DMS153 (cell line): ENCODE measurements at places on chromosomes 2 and 18.

DNA sequence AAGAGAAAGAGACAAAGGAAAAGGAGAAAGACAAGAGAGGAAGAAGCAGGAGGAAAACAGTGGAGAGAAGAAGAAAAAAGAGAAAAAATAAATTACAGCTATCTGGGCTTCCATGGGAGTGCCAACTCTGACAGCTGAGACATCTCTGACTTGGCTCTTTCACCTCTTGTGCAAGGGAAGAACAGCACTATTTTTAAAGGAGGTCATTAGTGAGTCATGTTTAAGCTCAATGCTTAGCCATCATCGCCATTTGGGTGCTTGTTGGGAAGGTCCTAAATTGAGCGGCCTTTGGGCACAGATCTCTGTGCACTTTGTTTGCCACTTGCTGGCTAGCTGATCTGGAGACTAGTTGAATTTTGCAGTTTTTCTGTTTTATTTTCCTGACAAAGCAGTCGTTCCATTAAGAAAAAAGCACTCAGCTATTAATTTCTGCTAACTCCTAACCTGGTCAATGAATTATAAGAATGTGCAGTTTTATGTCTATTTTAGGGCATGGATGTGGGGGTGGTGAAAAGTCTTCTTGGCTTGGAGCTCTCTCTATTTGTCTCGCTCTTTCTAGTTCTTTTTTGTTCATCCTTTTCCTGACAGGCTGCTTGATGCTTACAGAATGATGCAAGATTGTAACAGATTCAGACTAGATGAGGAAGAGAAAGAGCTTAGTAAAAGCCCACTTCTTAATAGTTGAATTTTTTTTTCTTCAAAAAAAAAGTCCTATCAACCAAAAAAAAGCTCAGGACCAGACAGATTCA, 231.5 kb downstream of the SLC8A1 start:
- no peak for DNase-seq

DNA sequence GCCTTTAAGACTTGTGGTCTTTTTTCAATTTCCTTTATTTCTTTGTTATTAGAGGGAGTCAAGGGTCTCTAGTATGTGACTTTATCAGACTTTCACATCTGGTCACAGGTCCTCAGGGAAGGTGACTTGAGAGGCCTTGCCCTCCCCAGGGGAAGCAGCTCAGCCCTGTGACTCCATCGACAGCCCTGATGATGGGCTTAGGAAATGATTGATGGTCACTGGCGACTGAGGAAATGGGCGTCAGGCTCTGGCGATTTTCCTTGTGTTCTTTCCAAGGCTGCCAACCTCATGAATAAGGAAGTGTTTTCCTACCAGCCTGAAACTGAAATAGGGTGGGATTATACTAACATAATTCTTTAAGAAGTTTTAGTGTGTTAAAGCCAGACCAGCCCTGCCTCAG, 21.1 kb downstream of the SERPINE2 start:
- DNase-seq: no peak

- no peak for DNase-seq
Observed at GRCh38 chr18:79682894-79683625, 3.5 kb downstream of the CTDP1 start.

GRCh38 chr2:219570194-219570923, 980 bp downstream of the OBSL1 start:
- no peak for DNase-seq

GRCh38 chr18:26875040-26875654, 9.6 kb upstream of the AQP4 start:
- DNase-seq: no peak

DNA sequence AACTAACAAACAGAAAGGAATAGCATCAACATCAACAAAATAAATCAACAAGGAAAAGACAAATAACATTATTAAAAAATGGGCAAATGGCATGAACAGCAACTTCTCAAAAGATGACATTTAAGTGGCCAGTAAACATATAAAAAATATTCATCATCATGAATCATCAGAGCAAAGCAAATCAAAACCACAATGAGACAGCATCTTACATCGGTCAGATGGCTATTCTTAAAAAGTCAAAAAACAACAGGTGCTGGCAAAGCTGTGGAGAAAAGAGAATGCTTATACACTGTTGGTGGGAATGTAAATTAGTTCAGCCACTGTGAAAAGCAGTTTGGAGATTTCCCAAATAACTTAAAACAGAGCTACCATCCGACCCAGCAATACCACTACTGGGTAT, 327.1 kb downstream of the CMPK2 start:
- DNase-seq: no peak

- no peak for DNase-seq
Observed at GRCh38 chr2:164781394-164781793, 60.2 kb downstream of the COBLL1 start.

DNA sequence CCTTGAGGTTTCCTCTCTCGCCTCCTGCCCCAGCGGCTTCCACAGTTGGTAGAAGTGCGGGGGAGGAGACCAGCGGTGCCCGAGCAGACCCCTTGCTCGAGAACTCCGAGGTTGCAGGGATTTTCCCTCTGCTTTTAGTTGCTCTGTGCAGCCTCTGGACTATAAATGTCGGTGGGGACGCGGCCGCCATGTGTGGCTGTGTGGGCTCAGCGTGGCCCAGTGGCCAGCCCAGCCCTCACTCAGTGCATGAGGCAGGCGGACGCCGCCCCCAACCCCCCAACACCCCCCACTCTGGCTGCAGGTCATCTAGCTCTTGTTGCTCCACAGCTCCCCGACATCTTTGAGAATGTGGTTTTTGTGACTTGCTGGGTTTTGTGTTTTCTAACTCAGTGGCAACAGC, 15.3 kb upstream of the D2HGDH start:
- DNase-seq: no peak

DNA sequence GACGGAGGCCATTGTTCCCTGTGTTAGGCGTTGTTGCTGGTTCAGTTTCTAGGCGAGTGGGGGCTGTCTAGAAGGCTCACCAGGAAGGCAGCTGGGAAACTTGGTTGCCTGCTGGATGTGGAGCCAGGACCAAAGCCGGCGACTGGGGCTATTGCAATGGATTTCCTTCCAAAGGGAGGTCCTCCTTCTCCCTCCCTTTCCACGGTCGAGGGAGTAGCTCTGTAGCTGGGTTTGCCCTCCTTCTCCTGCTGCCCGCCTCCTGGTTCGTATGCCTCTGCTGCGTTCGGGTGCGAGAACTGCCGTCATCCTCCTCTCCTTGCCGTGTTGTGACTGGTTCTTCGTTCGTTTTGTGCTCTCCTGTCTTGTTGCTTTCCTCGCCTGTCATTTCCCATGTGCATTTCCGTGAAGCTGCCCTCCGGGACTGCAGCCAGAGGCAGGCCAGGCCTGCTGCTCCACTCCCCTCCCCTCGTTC, 203.4 kb downstream of the NEDD4L start:
- DNase-seq: peak; percentile 50

DNA sequence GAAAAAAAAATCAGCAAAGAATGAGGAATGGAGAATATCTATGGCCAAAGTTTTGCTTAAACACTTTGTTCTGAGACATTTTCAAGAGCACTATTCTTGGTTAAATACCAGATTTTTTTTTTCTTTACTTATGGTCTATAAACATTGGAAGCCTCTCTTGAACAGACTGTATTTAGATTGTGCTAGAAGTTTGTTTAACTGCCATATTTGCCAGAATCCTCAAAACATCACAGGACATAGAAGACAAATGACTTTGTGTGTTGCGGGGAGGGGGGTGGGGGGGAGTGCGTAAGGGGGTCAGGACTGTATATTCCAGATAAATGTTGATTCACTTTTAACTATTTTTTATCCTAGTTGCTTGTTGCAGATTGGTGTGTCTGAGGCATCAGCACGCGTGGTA, 262.0 kb downstream of the MEIS1 start:
- no peak for DNase-seq

DNA sequence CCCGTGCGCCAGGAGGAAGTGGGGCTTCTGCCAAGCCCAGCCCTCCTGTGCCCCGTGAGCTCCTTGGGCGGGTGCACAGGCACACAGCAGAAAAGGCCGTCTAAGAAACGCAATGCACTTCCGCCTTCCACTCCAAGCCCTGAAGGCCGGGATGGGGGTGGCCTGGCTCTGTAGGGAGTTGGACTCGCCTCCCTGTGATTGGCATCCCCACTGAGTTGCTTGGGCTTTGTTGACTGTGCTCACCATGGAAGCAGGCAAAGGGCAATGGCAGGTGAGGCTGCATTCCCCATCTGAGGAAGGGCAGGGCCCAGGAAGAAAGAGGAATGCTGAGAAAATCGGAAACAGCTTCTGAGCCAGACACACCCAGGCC, 66.8 kb downstream of the CRACDL start:
- DNase-seq: peak; percentile 96

- DNase-seq: no peak
Observed at GRCh38 chr2:231929961-231930592, 3.9 kb upstream of the NPPC start.

- DNase-seq: no peak
Observed at GRCh38 chr2:226215902-226216503, 583.6 kb downstream of the IRS1 start.

GRCh38 chr2:208306291-208306690, 40.2 kb downstream of the PIKFYVE start:
- DNase-seq: no peak

DNA sequence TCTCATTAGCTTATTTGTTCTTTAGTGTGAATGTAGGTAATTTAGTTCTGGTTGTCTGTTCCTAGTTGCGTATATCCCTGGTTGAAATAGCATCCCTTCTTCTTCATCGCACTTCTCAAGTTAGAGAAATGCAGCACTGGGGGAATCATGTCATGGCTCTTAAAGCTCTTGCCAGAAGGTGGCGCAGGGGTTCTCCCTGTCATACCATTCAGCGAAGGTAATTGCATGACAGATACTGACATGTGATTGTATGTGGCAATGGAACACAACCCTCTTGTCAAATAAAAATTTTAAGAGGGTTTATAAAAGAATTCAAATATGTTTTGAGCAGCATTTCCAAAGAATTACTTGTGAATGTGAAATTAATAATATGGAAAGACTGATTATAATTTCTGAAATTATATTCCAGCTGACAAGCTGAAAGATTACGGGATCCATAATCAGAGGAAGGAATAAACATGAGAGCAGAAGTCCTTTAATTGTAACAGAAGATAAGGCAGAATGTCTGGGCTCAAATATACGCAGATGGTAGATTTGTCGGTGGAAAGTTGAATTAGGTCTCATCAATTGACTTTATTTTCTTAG, 411.7 kb downstream of the DSEL start:
- DNase-seq: no peak

DNA sequence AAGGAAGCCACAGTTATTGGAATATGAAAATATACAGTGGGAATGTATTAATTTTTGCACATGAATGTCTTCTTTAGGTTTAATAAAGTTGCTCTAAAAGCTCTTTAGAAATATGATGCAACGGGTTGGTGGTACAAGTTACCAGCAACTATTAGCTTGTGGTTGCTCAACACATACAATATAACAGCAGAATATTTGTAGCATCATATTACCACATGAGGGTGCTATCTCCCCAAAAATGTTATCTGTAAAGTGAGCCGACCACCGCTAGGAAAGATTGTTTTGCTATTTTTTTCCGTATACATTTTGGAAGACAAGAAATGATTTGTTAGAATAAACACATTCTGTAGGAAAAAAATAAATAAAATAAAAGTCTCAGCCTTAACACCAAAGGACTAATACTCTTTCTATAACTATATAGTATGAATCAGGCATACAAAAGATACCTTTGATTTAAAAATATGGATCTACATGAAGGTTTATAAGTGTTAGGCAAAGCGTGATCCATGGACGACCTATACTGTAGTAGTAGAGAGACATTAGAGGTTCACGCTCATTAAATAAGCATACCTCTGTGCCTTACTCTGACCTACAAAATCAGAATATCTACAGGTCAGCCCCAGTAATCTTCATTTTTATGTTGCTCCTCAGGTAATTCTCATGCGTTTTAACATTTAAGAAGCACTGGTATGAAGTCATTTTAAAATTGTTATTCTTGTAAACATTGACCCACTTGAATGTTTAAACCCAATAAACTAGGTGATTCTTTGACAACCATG, 1110.6 kb upstream of the ACVR2A start:
- DNase-seq: peak; percentile 57

DNA sequence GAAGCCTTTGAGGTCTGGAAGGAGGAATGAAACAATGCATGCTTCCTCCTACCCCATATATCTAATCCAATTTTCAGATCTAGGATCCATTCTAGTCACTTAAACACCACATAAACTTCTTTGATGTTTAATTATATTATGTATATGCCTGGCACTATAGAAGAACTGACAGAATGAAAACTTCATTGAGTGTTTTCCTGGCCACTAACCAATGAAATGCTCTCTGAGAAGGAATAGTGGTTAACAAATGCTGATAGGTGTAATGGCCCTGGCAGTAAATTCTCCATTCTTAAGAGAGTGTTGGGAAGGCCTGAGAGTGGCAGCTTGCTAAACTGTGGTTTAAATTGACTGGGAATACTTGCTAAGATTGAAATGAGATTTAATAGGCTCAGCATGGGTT, 710.0 kb downstream of the LRRTM4 start:
- DNase-seq: no peak

DNA sequence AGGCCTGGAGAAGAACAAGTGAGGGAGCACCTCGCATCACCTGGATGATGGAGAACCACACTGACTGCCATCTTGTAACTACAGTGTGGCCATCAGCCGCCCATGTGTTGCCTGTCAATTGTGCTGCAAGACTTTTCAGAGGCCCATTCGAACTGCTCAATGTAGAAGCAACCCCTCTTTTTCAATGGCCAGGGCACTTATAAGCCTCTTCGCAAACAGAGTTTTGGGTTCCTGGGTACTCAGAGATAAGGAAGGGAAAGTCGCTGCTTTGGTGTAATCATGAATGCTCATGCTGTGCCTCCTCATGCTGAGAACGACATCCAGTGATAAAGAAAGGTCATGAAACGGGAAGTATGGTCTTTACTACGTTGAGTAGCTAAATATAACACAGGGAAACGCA, 143.9 kb upstream of the SLC39A10 start:
- DNase-seq: no peak

DNA sequence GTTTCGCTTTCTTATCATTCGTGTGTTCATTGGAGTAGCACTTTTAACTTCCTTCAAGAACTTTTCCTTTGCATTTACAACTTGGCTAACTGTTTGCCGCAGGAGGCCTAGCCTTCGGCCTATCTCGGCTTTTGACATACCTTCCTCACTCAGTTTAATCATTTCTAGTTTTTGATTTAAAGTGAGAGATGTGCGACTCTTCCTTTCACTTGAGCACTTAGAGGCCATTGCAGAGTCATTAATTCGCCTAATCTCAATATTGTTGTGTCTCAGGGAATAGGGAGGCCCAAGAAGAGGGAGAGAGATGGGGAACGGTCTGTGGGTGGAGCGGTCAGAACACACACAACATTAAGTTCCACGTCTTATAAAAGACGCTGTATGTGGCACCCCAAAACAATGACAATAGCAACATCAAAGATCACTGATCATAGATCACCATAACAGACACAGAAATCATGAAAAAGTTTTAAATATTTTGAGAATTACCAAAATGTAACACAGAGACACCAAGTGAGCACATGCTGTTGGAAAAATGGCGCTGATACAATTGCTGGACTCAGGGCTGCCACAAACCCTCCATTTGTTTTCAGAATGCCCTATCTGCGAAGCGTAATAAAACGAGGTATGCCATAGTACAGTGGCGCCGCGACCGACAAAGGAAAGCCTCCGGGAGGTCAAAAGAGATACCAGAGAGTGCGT, 553 bp downstream of the TIGD1 start:
- DNase-seq: no peak
